ENCODE measurements at places on chromosomes 13 and 19.

DNA sequence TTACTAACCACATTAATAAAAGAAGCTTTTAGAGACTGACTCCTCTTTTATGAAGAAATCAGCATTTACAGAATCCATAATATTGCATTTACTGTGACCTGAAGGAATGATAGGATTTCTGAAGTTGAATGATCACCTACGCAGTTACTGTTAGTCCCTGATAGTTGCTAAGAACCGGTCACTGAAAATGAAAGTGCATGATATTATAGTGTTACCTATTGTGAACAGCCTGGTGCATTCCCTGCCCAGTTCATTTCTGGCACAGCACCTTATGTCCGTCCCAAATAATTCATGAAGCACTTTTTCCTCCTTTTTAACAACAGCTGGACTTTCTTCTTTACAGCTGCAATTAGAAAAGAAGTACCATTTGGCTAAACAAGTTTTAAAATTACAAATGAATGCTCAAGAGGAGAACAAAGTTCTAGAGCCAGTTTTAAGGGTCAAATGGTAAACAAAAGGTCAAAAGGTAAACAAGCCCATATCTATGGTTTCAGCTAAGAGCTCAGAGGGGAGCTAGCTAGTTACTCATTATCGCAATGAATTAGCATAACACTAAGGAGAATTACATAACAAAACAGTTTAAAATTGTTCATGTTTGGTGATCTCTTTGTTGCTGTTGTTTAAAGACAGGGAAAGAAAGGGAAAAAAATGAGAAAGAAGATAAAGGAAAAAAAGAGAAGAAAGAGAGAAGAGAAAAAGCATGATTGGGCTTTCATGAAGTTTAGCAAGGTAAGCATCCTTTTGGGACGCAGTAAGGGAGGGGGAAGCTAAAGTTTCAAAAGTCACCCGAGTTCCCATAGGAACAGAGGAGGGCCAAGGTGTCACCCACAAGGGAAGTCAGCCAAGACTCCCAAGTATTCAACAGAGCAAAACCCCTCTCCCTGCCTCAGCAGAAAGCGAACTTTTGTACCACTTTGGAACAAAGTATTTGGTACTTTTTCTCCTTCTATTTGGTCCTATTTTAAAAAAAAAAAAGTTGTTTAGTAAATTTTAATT is 50.2 kb downstream of the FLT3 start:
- DNase-seq = no peak

DNA sequence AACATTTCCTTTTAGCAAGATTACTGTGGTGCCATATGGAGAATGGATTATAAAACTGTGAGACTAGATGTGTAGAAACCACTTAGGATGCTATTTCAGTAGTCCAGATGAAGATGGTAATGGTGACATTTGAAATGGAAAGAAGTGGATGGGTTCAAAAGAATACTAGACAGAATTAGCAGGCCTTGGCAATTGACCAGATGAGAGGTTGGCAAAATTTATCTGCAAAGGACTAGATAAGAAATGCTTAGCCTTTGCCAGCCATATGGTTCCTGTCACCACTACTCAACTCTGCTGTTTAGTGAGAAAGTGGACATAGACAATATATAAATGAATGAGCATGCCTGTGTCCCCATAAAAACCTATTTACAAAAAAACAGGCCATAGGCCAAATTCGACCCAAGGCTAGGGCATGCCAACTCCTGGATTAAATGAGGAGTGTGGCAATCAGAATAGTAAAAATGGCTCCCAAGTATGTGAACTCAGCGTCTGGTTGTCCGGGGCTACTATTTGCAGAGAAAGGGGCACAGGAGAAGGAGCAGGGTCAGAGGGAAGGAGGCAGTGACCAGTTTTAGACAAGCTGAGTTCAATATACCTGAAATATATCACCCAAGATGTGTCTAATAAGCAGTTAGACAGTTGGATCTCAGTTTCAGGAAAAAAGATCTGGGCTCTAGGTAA is 98.4 kb downstream of the ENOX1 start:
- no peak for DNase-seq

GRCh38 chr13:44573071-44573470 is 3.1 kb downstream of the TSC22D1 start:
- DNase-seq = no peak

GRCh38 chr13:106246242-106246641 is 289.2 kb downstream of the EFNB2 start:
- DNase-seq = no peak

DNA sequence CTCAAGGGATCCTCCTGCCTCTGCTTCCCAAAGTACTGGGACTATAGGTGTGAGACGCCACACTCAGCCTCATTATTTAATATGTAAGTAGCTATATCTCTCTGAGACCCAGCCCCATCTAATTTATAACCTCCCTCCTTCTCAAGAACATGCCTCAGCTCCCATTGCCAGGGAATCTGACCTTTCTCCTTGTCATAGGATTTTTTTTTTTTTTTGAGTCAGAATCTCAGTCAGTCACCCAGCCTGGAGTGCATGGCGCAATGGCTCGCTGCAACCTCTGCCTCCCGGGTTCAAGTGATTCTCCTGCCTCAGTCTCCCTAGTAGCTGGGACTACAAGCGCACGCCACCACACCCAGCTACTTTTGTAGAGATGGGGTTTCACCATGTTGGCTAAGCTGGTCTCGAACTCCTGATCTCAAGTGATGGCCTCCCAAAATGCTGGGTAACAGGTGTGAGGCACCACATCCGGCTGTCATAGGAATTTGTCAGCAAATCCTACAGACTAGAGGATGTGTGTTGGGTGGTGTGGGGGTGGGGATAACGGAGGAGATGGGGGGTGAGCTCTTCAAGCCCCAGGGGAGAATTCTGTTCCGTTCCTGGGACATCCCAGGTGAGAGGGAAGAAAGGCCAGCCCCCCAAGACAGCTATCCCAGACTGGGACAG is 5.1 kb upstream of the EPS8L1 start:
- no peak for DNase-seq

DNA sequence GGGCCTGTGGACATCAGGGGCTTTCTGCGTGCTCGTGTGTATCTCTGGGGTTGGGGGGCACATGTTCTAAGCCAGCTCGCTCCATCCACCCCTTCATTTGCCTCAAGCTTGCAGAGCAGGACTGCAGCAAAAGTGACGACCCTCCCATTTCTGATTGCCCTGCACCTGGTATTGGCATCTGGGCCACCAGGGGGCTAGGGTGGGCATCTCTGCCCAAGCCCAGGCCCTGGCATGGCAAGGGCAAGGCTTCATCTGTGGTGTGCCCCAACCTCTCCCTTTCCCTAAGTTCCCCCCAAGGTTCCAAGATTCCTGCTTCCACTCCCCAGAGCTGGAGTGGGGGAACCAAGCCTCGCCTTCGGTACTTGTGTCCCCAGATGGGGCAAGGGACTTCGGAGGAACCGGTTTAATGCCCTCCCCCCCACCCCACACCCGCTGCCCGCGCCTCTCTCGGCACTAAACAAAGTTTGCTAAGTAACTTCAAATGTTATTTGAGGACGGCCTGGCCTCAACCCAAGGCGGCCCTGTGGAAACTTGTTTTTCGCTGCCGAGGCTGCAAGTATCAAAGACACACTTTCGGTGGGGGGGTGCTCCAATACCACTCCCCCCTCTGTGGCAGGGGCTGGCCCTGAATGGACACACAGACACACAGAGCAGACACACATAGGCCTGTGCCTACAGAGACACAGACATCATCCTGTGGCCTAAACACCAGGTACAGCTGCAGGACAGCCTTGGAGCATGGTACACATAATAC is 12.2 kb downstream of the NFIX start:
- no peak for DNase-seq

DNA sequence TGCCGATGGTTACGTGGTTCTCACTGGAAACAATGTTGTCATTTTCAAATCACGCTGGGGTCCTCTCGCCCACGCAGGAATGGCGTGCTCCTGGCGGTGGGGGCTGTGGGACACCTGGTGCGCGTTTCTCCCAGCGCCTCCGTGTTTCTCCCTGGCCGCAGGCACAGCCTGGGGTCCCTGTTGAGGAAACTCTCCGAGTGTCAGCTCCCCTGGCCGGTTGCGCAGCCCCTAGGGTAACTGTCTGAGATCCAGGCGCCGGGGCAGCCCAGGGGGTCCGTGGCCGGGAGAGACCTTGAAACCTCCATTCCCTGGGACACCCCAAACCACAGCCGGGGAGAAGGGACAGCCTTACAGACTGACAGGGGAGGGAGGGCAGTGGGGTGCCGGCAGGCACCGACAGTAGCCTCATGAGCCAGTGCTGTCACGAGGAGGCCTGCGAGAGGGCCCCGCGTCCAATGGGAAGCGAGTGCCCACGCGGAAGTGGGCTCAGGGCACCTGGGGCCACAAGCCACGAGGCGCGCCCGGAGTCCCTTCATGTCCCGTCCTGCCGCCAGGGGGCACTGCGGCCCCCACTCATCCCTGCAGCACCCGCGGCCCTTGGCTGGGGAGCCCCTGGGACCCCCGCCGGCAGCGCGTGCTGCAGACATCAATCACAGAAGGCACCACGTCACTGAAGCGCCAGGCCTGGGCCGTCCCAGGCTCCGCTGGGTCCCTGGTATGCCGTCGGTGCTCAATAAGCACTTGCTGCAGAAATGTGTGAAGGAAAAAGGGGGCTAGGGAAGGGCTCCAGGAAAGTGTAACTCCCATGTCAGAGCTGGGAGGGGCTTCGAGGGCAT is 9.5 kb downstream of the ADAMTSL5 start:
- no peak for DNase-seq

DNA sequence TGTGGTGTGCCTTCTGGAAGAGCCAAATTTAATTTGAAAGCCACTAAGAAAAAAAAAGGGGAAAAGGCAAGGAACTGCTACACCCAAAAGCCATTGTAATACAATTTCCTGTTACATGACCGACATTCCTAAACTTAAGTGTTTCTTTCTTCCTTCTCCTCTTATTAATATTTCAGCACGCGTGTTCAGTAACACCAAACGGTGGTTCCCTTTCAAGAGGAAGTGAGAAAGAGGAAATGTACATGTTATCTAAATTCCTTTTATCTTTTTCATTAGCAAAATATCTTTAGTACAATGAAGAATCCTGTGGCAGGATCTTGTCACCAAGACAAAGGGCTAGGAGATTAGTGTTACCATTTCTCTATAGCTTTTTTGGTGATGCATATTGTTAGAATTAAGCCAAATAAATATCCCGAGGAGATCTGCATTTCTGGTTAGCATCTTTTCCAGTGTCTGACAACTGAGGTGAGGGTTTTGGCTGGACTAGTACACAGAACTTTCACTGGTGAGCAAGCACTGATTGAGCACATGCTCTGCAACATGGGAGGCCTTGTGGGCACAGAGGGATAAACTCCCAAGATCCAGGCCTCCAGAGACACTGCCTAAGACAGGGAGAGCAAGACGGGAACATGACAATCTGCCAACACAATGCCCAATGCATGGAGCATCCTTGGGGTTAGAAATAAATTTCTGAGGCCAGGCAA is 22.1 kb downstream of the LATS2 start:
- DNase-seq = no peak

DNA sequence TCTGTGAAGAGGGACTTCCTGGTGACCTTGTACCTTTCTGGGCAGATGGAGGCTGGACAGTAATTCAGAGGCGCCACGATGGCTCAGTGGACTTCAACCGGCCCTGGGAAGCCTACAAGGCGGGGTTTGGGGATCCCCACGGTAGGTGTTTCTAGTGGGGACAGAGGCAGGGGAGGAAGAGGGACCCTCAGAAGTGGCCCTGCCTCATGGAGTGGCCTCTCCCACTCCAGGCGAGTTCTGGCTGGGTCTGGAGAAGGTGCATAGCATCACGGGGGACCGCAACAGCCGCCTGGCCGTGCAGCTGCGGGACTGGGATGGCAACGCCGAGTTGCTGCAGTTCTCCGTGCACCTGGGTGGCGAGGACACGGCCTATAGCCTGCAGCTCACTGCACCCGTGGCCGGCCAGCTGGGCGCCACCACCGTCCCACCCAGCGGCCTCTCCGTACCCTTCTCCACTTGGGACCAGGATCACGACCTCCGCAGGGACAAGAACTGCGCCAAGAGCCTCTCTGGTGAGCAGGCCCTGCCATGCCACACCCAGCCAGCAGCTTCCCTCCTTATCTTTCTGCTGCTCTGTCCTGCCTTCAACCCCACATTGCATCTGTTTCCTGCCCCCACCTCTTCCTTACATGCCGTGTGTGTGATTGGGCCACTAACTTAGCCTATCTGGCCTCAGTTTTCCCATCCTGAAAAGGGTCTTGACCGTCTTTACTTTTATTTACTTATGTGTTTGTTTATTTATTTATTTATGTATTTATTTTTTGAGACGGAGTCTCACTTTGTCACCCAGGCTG is 7.3 kb downstream of the ANGPTL4 start:
- no peak for DNase-seq

- DNase-seq = no peak
Observed at GRCh38 chr13:106361621-106362020, 173.8 kb downstream of the EFNB2 start.

DNA sequence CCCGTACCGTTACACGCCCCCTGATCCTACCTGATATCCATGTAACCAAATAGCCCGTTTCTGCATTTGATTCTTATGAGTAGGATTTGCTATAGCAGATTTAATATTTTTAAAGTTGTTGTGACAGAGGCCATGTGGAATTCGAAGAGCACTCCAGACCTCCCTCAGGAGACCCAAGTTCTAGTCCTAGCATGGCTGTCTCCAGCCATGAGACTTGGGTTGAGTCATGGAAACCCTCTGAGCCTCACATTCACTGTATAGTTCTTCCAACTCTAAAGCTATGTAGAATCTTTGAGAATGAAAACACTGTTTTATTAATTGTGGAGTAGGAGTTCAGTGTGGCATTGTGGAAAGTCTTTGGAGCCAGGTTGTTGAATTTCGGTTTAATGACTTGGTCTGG is 8.0 kb upstream of the GPR183 start:
- no peak for DNase-seq

- no peak for DNase-seq
Observed at GRCh38 chr19:11234486-11235075, 4.8 kb upstream of the ANGPTL8 start.

- DNase-seq = no peak
Observed at GRCh38 chr13:59463023-59463422, 700.7 kb downstream of the DIAPH3 start.

GRCh38 chr19:39768334-39768733 is 10.3 kb upstream of the LEUTX start:
- DNase-seq = no peak

- DNase-seq = no peak
Observed at GRCh38 chr19:46951171-46951986, 68.3 kb upstream of the NPAS1 start.

- no peak for DNase-seq
Observed at GRCh38 chr19:33197591-33198000, 3.5 kb downstream of the LRP3 start.

GRCh38 chr13:100633461-100633860 is 41.1 kb downstream of the TMTC4 start:
- DNase-seq = no peak
